ENCODE measurements at places on chromosomes 3 and 15.

DNA sequence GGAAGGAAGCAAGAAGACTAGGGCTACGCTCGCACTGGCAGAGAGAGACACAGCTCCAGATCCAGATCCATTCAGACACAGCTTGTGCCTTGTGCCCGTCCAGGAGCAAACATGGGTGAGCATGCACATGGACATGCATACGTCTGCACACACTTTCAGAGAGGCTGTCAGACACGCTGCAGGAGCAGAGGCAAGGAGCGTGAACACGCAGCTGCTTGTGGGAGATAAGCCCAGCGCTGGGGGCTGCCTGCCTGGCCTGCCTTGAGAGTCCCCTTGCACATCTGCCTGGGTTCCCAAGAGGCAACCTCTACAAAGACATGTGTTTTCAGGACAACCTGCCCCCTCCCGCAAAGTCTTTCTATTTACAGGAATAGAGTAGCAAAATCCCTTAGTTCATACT lies 13.6 kb upstream of the BAHD1 start:
- no peak for DNase-seq

DNA sequence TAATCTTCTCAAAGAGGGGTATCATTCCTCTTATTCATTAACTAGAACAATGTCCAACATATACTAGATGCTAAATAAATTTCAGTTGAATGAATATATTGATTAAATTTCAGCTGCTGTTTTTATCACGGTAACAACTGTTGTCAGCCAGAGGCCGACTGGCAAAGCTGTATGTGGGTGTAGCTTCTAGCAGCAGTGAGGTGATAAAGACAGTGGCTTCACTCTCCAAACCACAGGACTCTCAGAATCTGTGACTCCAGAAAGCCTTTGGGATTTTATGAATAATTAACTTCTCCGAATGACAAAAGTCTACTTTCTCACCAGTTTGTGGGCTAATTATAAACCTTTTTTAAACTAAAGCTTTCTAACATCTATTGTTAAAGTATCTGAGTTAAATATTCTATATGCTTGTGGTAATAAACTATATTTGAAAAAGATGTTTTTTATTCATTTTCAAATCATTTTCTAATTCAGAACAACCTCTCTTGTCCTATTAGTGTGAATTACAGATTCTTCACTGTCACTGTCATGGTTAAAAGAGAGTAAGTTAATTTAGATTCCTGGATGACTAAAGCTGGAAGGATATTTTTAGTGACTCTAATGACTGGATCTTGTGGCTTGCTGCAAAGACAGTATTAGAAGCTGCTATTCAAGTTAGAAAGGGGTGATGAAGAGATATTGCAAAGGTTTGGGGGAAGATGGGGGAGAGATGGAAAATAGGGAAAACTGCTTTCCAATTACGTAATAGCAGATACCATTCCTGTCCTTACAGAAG lies 796.4 kb upstream of the ARPP21 start:
- DNase-seq: no peak

GRCh38 chr3:70064194-70064779 lies 64.8 kb downstream of the SAMMSON start:
- no peak for DNase-seq

- DNase-seq: no peak
These were observed 21.4 kb downstream of the ARHGEF26 start for GRCh38 chr3:154142608-154143007.

DNA sequence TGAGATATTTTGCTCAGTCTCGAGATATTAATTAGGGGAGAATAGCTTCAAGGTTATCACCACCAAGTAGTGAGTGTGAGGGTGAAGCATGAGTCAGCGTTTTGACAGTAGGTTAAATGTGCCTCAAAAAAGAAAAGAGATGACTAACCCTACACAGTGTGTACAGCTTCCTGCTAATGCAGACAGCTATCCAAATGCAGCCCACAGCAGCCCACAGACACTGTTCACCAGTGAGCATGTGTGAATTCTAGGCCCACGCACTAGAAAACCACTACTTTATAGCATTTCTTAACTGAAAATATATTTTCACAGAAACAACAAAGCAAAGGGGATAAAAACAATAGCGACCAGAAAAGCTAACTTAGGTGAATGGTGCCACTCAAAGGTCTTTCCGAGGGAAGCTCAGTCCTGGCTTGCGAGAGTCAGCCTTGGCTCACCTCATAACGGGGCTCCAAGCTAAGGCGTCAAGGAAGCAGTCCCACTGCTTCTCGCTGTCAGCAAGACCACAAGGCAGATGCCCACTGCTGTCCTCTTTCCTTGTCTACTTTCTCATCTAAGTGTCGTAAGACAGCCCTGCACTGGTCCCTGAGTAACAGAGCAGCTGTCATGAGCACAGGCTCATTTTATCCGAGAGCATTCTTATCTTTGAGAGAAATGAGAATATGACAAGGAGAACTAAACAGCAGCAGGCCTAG lies 47.6 kb downstream of the TXNRD3 start:
- DNase-seq: no peak

GRCh38 chr15:48001393-48002039 lies 119.3 kb upstream of the SLC24A5 start:
- no peak for DNase-seq

- no peak for DNase-seq
These were observed 32.4 kb upstream of the ATG7 start for GRCh38 chr3:11239796-11240195.

DNA sequence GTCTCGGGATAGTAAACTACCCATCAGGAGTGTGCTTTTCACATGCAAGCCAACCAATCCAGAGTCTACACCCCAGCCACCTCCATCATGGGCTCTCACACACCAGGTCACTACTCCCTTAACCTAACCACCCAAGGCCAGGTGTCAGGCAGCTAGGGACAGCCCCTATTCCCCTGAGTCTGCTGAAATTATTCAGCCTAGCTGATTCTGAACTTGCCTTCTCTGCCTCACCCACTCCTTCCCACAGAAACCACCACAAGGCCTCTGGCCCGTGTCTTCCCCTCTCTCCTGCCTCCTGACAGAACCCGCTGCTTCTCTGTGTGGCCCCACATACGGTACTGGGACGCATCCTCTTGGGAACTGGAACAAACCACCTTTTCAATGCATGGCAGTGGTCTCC lies 82.1 kb downstream of the PCSK6 start:
- no peak for DNase-seq

DNA sequence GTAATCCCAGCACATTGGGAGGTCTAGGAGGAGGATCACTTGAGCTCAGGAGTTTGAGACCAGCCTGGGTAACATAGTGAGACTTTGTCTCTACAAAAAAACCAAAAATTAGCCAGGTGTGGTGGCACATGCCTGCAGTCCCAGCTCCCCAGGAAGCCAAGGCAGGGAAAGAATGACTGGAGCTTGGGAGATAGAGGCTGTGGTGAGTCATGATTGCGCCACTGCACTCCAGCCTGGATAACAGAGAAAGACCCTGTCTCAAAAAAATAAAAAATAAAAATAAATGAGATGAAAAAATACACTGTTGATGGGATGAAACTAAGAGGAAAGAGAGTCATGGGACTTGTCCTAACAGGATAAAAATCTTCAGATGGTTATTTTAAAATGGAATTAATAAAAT lies 137.6 kb downstream of the IMPG2 start:
- no peak for DNase-seq

DNA sequence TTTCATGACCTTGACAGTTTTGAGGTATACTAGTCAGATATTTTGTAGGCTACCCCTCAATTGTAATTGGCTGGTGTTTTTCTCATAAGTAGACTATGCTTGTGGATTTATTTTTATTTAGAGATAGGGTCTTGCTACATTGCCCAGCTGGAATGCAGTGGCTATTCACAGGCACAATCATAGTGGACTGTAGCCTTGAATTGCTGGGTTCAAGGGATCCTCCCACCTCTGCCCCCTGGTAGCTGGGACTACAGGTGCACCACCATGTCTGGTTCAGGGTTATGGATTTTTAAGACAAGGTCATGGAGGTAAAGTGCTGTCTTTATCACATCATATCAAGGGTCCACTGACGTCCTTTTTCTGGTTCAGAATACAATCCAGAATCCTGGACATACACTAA lies 10.9 kb upstream of the IL17RD start:
- DNase-seq: no peak

- DNase-seq: no peak
These were observed 76.5 kb downstream of the CD200R1L start for GRCh38 chr3:112770032-112770626.

GRCh38 chr15:87739866-87740265 lies 516.7 kb downstream of the NTRK3 start:
- no peak for DNase-seq

DNA sequence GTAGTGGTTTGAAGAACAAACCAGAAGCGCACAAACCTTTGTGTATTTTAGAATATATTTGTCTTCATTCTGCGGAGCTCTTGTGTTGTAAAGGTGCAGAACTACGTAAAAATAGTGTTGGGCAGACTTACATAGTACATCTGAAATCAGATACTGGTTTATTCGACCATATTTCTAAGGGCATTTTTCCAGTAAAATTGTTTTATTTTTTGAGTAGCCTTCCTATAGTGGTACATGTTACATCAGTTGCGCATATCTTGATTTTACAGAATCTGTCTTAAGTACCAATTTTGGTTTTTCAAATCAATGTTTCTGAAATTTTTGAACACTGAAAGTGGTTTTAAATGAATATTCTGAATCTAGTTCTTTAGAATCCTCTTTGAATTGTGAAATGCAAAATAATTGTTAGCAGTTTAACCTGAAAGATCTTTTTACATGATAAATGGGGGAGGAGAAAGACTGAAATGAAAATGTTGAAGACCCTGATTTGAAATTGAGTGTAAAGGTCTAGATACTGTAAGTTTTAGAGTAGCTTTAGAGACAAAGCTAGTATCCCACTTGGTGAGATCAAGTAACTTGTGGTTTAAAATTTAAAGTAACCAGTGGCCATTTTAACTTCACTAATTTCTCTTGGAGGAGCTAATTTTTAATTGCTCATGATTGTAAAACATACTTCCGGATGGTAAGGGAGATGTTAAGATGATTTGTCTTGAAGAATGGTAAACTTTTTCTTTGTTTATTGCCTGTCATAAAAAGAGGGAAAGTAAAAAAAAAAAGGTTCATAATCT lies 15.5 kb upstream of the CHD2 start:
- DNase-seq: no peak

DNA sequence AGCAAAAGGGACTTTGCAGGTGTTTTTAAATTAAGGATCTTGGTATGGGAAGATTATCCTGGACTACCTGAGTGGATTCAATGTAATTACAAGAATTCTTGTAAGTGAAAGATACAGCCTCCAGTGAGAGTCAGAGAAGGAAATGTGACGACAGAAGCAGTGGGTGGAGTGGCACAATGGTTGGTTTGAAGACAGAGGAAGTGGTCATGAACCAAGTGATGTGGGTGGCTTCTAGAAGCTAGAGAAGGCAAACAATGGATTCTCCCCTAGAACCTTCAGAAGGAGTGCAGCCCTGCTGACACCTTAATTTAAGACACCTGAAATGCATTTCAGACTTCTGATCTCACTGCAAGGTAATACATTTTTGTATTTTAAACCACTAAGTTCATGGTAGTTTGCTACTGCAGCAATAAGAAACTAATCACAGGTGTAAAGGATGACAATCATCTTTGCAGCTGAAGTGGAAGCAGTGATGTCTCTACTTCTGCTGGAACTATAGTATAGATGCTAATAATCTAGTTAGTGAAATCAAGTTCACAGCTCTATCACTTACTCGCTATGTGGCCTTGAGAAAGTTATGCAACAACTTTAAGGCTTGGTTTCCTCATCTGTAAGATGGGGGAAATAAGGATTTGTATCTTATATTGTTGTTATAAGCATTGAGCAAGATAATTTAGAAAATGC lies 403.4 kb upstream of the SUCLG2 start:
- DNase-seq: no peak

DNA sequence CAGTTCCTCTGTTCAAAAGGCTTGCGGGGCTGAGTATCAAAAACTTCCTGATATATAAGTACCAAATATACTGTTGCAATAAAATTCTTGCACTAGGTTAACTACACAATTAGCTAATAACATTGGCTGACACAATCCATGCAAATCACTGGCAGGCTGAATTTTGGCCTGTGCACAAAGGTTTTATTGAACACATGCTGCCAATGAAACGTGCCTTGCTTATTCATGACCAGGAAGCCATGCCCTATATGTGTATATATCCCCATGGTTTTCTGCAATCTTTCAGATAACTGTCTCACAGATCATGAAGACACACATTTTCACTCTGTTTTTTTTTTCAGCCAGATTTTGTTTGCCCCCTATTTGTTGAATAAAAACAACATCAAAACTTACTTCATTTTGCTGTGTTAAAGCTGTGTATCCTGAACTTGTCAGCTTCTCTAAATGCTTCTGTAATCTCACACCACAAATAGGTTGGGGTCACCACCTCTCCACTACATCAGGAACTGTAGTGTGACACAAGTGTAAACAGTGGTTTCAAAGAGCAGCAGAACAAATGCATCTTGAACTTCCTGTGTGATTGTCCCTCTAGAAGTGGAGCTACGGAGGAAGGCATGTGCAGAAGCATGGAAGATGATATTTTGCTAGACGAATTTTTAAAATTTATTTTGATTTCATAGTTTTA lies 920.7 kb upstream of the NR2F2 start:
- no peak for DNase-seq

All from COR-L47 (cell line).